GDM1 (cell line): ENCODE measurements at places on chromosomes 13 and 19.

DNA sequence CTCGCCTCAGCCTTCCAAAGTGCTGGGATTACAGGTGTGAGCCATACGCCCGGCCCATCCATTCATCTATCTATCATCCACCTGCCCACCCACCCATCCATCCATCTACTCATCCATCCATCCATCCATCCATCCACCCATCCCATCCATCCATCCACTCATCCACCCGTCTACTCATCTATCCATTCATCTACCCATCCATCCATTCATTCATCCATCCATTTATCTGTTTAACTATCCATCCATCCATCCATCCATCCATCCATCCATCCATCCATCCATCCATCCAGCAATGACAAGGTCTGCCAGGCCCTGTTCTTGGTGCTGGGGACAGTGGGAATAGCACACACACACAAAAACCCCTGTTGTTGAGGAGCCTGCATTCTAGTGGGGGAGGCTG, 4.5 kb downstream of the VAV1 start:
- DNase-seq, result no peak

DNA sequence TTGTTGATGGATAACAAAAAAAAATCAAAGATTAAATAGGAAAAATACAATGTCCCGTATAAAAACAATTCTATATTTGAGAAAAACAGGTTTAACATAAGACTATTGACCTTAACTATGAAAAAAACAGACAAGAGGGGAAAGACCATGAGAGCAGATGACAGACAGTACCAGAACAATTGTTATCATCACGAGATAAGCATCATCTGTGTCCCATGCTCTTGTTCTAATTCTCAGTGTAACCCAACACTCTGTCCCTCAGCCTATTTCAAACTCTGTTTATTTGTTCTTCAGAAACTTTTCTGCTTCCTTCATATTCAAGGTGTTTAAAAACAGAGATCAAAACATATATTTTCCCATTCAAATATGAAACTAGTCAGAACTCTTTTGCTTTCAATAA, 216.4 kb downstream of the PCDH9 start:
- no peak for DNase-seq

GRCh38 chr19:49117677-49118564, 1.0 kb downstream of the C19orf73 start:
- no peak for DNase-seq

- DNase-seq, result no peak
Observed at GRCh38 chr19:1987197-1988187, 28.0 kb downstream of the BTBD2 start.

DNA sequence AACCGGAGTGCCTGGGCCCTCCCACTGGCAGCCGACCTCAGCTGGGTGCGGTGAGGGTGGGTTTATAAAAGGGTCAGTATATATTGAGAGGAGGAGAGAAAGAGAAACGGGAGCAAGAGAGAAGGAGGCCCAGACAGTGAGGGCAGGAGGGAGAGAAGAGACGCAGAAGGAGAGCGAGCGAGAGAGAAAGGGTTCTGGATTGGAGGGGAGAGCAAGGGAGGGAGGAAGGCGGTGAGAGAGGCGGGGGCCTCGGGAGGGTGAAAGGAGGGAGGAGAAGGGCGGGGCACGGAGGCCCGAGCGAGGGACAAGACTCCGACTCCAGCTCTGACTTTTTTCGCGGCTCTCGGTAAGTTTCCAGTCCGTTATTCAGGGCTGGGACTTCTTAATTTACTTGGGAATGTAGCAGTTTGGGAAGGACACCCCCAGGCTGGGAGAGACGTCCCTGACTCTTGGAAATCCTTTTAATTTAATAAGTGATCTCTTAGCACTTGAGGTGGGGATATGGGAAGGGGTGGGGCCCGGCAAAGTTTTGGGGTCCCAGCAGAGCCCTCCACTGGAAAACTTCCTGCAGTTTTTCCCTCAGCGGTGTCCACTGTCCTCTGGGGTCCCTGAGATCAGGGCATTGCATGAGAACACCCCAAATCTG, at the start of gene EMP3:
Gene EMP3, plus strand, starts transcription at position 288 of the 646 bp plus-strand sequence. CDS start 1,293 bp downstream, outside the sequence.
- peak; percentile 78 for DNase-seq

DNA sequence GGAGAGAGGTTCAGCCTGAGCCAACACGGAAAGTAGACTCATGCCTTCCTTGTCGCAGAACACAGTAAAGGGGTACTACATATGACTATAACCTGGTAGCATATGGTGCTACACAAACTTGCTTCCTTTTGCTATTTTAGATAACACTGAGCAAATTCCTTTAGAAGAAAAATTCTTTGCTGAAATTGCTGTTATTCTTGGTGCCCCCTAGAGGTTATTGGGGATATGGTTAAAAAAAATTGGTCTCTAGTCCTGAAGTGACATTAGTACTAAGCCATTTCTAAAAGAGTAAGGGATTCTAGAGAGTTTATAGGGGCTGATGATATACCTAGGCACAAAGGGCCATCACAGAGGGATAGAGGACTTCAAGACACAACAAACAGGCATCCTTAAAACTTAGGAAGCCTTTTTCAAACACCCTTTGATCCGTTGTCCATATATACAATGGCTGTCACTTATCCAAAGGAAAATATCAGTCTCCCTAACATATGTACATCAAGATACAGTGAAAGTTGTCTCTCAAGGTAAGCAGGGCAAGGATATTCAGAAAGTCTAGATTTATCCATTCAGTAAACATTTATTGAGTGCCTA, 13.9 kb upstream of the HS6ST3 start:
- DNase-seq, result no peak

DNA sequence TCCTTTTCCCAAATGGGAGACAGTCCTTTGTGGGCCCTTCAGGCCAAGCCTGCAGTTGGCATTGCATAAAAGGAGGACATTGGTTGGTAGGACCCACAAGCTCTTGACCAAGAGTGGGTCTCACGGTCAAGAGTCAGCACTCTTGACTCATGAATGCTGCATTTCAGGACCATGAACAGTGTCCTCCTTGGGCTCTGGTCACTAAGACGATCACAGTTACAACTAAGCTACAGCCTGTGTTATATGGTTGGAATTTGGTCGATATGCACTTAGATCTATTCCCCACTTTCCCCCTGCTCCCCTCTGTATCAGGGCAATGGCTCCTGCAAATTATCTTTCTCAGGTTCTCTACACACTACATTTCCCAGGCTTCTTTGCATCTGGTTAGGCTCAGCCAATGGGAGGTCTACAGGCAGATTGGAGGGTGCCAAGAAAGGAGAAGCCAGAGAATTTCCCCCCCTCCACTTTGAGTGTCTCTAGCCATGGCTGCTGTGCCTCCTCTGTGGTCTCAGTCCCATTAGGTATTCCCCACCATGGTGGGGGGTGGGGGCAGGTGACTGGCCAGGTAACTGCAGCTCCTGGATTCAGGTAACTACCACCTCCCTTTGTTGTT, 3.1 kb upstream of the OLFM2 start:
- DNase-seq, result no peak

DNA sequence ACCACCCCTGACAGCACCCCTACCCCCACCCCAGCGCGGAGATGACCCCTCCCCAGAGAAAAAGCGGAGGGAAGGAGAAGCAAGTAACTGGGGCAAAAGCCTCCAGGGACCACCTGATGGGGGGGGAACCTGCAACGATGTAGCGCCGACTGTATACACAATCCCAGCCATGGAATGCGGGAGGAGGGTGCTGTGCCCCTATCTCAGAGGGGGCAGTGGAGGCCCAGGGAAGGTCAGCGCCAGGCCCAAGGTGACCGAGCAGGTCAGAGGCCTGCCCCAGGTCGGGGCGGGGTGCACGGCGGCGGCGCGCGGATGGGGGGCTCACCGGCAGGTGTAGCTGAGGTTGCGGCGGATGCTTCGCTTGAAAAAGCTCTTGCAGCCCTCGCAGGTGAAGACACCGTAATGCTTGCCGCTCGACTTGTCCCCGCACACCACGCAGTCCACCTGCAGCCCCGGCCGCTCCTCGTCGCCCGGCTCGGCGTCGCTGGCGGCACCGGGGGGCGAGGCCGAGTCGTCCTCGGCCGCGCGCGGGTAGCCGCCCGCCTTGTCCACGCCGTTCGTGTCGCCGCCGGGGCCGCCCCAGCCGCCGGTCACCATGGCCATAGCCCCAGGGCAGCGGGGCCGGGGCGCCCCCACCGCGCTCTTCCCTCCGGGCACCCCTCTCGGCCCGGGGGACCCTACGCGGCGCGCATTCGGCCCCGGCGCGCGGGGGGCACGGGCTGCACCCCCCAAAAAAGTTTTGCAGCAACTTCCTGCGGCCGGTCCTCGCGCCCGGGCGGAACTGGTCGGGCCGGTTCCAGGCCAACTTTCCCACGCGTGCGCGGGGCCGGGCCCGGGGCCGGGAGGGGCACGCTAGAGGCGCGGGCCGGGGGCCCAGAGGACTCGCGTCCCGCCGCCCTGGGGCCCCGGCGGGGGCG, 843 bp downstream of the NR2F6 start:
- no peak for DNase-seq

GRCh38 chr13:47036294-47037008, 139.6 kb upstream of the HTR2A start:
- DNase-seq, result no peak

DNA sequence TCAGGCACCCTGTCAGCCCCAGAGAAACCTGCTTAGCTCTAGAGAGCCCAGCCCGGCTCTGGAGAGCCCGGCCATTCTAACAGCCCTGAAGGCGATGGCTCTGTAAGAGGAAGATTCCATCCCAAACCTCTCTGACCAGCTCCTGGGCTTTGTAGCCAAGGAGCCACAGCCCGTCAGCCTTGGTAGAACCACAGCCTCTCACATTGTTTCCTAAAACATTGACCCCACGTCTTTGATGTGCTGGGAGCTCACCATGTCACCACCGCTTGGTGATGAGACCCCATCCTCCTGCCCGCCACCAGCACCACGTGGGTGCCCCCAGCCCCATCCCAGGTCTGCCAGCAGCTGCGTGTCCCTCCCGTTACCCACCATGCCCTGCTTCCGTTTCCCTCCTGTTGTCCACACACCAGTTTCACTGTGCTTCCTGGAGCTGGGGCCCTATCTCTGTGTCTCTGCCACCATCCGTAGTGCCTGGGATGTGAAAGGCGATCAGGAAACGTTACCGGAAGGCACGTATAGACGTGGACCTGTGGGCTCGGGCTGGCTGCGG, 94.2 kb upstream of the MCF2L start:
- DNase-seq, result no peak

- no peak for DNase-seq
Observed at GRCh38 chr19:20237773-20238623, 71.0 kb downstream of the ZNF486 start.

GRCh38 chr13:113671066-113672001, 4.3 kb downstream of the GRK1 start:
- no peak for DNase-seq

GRCh38 chr19:55487924-55488687, at the start of gene SSC5D:
Gene SSC5D (plus strand): TSS chr19:55488436. CDS start chr19:55488590, 154 bp downstream.
- peak; percentile 11 for DNase-seq

- no peak for DNase-seq
Observed at GRCh38 chr19:1046117-1046626, 6.3 kb downstream of the ABCA7 start.

DNA sequence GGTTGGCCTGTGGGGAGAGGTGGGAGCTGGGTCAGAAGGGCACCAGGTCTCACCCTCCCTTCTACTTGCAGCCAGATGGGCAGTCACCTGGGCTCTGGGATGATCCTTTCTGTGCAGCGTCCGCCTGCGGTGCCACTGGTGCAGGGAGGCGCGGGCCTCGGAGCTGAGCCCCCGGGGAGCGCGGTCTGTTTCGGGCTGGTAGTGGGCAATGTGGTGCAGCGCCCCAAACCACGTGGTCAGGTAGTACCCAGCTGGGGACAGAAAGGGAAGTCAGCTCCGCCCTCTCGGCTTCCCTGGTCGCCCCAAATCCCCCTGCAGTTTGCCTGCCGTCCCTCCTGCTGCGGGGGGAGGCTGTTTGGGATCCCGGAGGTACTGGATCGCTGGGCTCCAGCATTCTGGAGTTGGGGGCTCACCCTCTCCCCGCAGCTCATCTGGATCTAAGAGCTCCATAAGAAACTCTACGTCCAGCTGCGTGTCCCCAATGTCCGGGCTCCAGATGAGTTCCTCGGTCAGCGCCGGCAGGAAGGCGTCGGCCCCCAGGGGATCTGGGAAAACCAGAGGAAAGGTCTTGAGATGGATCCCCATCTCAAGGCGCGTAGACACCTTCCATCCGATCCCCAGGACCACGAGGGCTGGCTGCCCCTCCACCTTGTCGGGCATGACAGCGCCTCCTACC, 8.8 kb downstream of the RINL start:
- DNase-seq, result no peak

GRCh38 chr19:56167064-56167578, 8.7 kb upstream of the GALP start:
- DNase-seq, result no peak

- DNase-seq, result no peak
Observed at GRCh38 chr19:40799558-40800338, 757 bp downstream of the EGLN2 start.

GRCh38 chr13:44918326-44919103, 70.8 kb downstream of the NUFIP1 start:
- DNase-seq, result peak; percentile 95

DNA sequence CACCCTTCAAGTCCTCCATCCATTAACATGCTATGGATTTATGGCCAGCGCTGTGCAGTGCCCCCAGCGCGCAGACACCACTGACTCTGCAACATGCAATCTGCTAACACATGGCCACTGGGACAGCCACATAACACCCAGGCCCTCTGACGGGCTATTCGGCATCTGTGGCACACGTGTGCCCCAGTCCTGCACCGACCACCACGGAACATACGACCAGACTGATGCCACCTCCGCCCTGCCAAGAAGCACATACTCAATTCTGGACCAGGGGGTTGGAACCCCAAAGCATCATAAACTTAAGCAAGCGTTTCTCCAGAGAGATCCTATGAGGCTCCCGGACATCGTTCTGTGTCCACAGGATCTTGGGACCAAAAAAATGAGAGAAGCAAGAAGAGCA, 9.8 kb downstream of the STK24 start:
- DNase-seq, result no peak

DNA sequence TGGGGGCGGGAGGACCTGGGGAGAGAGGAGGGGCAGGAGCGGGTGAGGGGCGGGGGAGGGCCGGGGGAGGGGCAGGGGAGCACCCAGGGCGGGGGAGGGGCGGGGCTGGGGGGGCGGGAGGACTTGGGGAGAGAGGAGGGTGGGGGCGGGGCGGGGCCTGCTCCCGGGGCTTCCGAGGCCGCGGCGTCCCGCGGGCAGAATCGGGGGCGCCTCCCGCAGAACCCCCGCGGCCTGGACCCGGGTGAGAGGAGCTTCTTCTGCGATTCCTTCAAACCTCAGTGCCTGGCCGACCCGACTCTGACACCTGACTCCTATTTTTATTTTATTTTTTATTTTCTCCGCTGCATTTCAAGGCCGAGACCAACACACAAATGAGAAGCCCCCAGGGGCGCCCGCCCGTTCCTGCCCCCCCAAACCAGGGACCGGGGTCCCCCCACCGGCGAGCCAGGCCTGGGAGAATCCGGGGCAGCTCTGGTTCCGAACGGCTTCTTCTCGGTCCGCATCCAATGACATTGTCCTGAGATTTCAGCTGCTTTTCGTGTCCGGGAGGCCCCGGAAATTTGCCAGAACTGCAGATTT, 470 bp upstream of the GRTP1 start:
- no peak for DNase-seq

- DNase-seq, result no peak
Observed at GRCh38 chr13:42753697-42754096, 27.7 kb upstream of the FAM216B start.

- DNase-seq, result no peak
Observed at GRCh38 chr19:45051929-45052579, 13.2 kb downstream of the CLASRP start.

- no peak for DNase-seq
Observed at GRCh38 chr13:47718556-47718955, 282.5 kb downstream of the SUCLA2 start.
